CD4-positive, alpha-beta T cell treated with Interleukin-6 for 4 hours (primary cell): ENCODE measurements at places on chromosomes 3 and 15.

- DNase-seq = no peak
Observed at GRCh38 chr3:13229273-13229949, 156.2 kb upstream of the IQSEC1 start.

GRCh38 chr3:121998030-121998580 is 23.9 kb downstream of the ILDR1 start:
- no peak for DNase-seq

- no peak for DNase-seq
Observed at GRCh38 chr3:106004137-106004681, 135.4 kb upstream of the CBLB start.

- DNase-seq = no peak
Observed at GRCh38 chr15:69080295-69081248, 66.1 kb downstream of the NOX5 start.

DNA sequence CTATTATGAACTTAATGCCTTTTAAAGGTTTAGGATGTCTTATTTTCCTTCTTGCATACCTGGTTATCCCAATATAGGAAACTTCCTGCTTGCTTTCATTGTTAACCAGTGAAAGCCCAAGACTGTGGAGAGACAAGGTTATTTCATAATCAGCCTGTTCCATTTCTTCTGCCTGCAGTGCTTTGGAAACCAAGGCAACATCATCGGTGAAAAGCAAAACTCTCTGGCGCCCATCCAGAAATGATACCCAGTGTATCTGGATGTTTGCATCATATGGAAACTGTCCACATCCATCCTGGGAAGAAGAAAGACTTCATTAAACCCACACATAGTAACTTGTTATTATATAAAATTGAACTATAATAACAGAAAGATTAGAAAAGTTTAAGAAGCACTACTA is 170.1 kb downstream of the VPS13C start:
- DNase-seq = no peak

DNA sequence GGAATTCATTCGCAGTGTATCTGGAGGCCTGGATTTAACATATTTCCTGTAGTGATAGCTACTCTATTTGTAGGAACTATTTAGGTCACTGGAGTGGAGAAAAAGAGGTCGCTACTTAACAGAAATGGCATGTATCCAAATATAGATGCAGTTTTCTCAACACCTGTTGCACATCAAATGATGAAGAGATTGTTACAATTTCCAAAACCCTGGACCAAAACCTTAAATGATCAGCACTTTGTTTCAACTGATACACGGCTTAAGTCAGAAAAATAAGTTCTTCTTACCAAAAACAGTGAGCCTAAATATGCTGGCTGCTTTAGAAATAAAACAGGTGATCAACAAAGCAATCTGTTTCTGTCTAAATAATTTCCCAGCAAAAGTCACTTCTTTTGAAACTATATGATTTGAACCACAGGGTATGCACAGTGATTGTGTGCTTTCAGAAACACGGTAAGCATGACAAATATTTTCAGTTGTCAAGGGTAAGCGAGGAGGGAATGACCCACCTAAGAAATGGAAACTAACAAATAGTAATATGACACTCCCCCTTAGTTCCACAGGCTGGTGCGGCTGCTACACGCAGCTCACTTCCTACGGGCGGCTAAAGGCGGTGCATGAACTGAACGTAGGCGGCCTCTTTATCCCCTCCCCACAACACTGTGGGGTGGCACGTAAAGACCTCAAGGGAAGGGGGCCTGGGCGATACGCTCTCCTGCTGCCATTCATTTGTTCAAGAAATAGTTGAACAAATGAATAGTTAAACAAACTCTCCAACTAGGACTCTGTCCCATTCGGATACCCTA is 1.1 kb downstream of the EHD4 start:
- DNase-seq = peak; percentile 73

DNA sequence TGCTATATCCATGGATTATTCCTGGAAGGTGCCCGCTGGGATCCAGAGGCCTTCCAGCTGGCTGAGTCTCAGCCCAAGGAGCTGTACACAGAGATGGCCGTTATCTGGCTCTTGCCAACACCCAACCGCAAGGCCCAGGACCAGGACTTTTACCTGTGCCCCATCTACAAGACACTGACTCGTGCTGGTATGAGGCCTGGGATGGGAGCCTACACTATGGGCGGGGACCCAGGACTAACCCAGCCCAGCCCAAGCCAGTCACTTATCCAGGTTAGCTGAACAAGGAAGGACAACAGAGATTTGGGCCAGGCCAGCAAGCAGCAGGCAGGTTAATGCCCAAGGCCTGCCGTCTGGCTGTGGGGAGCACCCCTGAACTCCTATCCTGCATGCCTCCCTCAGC is 45.3 kb downstream of the SEMA3G start:
- no peak for DNase-seq

DNA sequence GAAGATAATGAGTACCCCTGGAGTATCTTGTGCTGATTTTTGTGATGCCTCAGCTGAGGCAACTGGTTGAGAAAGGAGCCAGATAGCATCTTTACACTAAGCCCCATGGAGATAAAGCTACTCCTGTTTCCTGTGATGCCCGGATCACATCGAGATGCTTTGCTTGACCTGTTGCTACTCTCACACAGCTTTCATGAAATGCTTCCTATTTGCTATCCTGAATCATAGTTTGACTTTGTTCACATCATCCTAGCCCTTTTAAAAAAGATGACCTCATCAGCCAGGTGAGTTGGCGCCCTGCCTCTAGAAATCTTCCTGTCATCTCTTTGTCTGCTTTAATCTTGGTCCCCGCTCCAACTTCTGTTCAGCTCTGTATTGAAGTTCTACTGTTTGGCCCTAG is 409.6 kb upstream of the TBL1XR1 start:
- peak; percentile 21 for DNase-seq

- DNase-seq = no peak
Observed at GRCh38 chr15:41801850-41802455, 25.9 kb upstream of the JMJD7 start.

DNA sequence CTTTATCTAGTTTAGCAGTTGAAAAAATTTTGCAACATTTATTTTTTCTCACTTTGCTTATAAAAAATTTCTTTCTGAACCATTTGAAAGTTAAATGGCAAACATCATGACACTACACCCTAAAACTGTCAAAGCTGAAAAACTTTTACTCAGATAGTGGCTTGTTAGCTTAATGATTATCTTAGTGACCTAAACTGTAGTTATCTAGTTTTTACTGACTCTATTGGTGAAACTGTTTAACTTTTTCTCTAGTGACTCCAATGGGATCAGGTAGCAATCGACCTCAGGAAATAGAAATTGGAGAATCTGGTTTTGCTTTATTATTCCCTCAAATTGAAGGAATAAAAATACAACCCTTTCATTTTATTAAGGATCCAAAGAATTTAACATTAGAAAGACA is 13.3 kb downstream of the FBXO22 start:
- no peak for DNase-seq

DNA sequence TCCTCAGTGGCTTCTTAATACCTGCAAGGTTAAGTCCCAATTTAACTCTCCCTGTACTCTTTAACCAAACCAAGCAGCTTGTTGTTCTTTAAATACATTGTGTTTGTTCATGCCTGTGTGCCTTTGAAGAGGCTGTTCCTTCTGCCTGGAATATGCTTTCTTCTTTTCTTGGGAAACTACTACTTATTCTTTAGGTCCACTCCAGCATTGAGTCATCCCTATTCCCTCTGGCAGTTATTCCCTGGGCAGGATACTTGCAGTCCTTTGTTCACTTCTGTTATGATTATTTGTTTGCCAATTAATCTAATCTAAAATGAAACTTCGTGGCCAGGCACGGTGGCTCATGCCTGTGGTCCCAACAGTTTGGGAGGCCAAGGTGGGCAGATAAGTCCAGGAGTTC is 139.3 kb downstream of the ZNF609 start:
- DNase-seq = no peak

DNA sequence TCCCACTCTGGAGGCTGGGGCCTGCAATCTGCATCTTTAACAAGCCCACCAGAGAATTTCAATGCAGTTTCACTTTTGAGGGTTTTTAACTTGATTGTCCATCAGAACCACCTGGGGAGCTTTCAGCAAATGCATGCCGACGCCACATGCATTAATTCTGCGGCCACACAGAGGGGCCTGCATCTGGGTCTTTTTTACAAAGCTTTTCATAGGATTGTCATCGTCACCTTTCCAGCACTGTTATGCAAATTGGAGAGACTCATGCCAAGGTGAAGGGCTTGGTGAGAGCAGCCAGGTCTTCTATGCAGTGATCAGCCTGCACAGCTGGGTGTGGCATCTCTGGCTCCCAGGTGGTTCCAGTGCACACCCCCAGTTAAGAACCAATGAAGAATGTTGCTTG is 143.0 kb upstream of the CTDSPL start:
- DNase-seq = no peak

DNA sequence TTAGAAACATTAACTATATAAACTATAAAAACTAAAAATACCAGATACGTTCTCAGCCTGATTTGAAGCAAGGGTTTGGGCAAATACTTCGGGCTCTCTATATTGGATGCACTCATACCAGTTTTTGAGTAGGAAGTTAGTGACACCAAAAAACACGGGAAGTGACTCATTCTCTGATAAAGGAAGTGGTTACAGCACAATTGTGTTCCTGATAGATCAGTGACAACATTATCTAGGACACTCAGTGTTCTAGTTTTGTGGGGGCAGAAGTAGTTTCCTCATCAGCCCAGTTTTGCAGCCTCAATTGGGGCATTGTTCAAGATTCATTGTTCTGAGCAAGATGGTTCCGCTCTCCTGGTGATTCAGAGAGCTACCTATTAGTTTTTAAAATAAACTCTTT is 469.6 kb upstream of the DPPA4 start:
- DNase-seq = peak; percentile 61

- DNase-seq = no peak
Observed at GRCh38 chr15:33278816-33279612, 31.8 kb upstream of the RYR3 start.

DNA sequence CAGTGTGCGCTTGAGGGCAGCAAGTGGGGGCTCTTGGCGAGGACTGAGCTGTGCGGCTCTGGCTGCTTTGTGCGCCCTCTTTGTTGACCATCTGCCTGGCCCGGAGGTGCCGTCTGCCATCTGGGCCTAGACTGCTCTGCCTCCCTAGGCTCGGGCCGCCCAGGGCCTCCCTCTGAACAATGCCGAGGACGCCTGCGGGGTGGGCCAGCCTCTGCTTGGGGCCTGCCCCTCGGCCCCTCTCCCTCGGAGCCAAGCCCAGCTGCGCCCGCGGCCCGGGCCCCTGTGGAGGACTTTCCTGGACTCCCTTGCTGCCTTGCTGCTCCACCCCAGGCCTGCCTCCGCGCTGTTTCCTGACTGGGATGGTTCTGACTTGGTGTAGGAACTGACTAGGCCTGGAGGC is 31.9 kb upstream of the SPSB4 start:
- DNase-seq = no peak

DNA sequence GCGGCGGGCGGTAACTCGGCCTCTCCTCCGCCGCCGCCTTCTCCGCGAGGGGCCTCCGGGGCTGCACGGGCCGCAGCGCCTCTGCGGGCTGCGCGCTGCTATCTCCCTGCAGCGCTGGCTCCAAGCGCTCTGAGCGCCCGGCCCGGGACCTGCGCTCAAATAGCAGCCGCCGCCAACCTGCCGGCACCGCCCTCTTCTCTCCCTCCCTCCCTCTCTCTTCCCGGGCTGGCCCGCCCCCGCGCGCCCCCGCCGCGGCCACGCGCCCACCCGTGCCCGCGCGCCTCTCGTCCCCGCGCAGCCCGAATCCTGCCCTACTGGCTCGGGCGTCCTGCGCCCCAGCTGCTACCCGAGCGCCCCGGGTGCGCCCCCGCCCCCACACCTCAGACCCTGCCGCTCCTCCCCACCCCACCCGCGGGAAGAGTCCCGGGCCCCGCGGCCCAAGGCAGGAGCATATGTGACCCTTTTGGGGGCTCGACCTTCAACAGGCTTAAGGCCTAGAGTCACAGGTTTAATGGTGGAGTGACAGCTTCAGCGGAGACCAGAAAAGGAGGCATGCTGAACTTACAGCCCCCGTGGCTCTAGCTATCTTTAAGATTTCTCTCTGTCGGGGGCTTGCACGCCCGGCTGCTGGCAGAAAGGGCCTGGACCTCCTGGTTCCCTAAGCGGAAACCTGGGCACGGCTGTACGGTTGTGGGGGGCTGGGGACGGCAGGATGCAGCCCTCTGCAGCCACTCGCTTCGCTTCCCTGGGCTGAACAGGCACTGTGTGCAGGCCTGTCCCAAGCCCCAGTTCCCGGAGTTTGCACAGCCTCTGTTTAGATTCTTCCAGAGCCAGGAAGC is at the start of gene CACNA2D2:
Gene CACNA2D2, minus strand, starts transcription at position 131 of the 839 bp plus-strand sequence. CDS start 211 bp downstream, outside the sequence.
- DNase-seq = peak; percentile 75

DNA sequence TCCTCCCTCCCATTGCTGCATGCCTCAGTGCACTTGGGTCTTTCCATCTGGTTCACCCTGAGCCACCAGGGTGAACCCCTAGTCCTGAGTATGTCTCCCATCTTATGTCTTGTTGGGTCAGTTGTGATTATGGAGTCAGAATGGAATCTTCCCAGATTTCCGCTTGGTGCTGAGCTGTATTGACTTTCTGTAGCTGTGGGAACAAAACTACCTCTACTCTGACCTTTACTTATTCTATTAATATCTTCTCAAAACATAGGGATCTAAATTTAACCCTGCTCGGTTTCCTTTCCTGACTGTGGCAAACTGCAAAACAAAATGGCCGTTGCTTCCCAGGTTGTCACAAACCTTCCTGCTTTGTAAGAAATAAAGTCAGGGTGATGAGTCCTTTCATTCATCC is 295.8 kb upstream of the LYSMD4 start:
- no peak for DNase-seq

GRCh38 chr3:169554611-169555010 is 108.9 kb downstream of the MECOM start:
- DNase-seq = no peak

- DNase-seq = no peak
Observed at GRCh38 chr15:91456251-91456718, 356.2 kb downstream of the SV2B start.

DNA sequence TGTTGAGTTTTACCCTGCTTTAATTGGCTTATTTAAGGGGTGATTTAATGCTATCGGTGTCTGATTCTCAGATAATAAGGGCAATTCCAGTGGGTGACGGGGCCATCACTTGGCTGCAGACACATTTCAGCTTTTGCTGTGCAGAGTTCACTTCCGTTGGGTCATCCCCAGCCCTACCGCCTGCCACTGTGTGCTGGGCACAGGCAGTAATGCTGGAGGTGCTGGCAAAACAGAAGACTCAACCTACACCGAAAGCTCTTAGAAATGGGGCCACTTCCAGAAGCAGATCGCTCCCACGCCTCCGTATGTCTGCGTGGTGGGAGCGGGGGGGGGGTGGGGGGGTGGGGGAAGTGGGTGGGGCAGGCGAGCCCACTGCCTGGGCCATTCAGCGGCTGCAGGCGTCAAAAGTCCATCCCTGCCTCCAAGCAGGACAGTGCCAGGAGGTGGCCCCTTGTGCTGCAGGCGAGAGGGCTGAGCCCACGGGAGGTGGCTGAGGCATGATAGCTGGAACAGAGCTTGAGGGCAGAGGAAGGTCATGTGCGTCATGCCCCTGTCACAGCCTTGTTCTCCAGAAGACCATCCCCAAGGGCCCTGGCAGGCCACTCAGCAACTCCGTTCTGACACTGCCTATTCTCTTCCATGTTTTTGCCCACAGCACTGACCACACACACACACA is 128.3 kb downstream of the ATP10A start:
- DNase-seq = no peak

- no peak for DNase-seq
Observed at GRCh38 chr15:44243141-44243540, 45.4 kb upstream of the GOLM2 start.

GRCh38 chr15:85073556-85074194 is 92.0 kb downstream of the PDE8A start:
- DNase-seq = no peak

- DNase-seq = peak; percentile 77
Observed at GRCh38 chr3:187739561-187740332, 5.5 kb downstream of the BCL6 start.

GRCh38 chr3:160108362-160108761 is 116.9 kb upstream of the C3orf80 start:
- no peak for DNase-seq

GRCh38 chr3:179971280-179971679 is 65.5 kb downstream of the PEX5L start:
- no peak for DNase-seq
